ENCODE measurements at places on chromosomes 5 and 9.

DNA sequence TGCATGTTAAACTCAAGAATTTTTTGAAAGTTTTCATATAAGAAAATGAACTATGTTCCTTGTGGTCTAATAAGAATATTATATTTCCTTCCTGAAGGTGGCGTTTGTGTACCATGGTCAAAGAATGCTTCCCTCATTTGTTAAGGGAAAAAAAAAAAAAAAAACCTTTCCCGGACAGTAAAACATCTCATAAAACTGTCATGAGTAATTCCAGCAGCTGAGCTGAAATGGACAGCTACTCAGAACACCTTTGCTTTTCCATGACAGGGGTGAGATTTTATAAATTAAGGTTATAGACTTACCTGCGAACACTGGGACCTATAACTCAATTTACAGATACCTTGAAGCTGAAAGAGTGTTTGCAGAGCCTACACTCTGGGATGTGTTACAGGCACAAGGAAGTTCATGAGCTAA, 113.2 kb upstream of the RANBP3L start:
- no peak for DNase-seq

DNA sequence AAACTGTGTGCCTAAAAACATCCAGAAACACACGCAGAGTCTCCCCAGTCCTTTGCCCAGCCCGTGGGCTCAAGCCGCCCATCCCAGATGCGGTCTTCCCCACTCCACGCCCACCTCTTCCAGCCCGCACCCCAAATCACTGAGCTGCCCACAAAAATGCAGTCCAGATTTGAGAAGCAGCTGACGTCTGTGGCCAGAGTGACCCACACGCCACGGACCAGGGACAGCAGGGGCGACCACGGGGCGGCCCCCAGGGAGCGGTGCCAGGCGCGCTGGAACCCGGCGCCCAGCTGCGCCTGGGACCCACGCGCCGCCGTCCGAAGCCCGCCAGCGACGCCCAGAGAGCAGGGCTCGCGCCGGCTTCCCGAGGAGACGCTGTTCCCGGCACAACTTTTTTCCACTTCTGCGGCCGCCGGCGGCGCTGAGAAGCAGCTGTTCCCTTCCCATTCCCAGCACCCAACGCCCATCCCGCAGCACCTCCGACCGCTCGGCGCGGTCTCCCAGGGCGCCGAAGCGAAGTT, 674 bp downstream of the LHFPL2 start:
- no peak for DNase-seq

- no peak for DNase-seq
Observed at GRCh38 chr5:125227333-125228095, 481.1 kb upstream of the ZNF608 start.

- DNase-seq, result no peak
Observed at GRCh38 chr5:128591598-128592455, 53.8 kb upstream of the FBN2 start.

DNA sequence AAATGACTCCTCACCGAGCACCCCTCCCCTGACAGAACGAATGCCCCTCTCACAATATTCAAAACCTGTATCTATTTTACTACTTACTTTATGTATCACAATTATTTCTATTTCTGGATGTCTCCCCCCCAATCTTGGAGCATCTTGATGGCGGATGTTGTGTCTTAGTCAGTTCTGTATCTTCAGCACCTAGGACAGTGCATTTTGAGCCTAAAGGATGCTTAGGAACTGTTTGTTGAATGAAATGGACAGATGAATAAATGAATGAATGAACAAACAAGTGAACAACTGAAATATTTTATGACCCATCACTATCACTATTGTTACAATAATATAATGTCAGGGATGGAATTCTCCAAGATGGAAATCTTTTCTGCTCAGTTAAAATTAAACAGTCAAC, 295.7 kb downstream of the DNAH5 start:
- no peak for DNase-seq

GRCh38 chr5:57468481-57469163, 14.0 kb downstream of the ACTBL2 start:
- DNase-seq, result no peak

DNA sequence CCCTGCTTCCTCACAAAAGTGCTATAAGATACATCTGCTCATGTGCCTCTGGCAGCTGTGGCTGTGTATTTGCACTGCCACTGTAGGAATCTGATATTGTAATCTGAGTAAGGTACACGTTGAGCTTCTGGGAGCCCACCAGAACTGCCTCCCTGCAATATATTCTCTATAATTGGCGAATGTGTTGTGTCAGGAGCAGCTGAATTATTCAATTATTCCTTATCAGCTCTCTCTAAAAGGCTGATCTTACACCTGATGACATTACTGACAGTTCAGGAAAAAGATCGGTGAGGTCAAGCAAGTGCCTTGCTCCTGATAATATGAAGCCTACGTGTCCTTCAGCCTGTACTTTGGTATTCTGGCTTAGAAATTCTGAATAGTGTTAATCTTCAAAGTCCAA, 1015.0 kb downstream of the CDH9 start:
- no peak for DNase-seq

- no peak for DNase-seq
Observed at GRCh38 chr5:95406426-95407090, 15.4 kb downstream of the FAM81B start.

GRCh38 chr5:113771483-113771882, 258.0 kb downstream of the YTHDC2 start:
- DNase-seq, result no peak

- no peak for DNase-seq
Observed at GRCh38 chr5:102763734-102764133, 8.6 kb downstream of the PAM start.

GRCh38 chr9:108351571-108351970, 504.2 kb downstream of the ACTL7B start:
- no peak for DNase-seq

- no peak for DNase-seq
Observed at GRCh38 chr5:166382031-166382430, 1909.4 kb upstream of the WWC1 start.

GRCh38 chr9:79592726-79593493, 21.1 kb downstream of the TLE4 start:
- no peak for DNase-seq

GRCh38 chr5:162703914-162704313, 636.3 kb downstream of the GABRG2 start:
- DNase-seq, result no peak

DNA sequence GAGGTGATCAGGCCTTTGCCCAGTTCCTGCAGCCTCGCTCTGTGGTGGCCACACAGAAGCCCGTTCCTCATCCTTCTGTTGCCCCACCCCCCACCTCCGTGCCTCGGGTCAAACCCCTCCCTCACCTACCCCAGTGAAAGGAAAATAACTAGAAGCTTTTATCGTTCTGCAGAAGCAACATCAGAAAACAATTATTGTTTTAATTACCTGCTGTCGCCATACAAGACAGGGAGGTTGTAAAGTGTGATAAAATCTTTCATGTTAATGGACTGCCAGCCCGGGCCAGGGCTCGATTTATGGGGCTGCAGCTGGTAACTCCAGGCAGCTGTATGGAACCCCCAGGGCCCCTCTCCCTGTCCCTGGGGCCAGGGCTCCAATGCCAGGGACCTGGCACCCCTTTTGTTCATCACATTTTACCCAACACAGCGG, 20.6 kb downstream of the UNC5A start:
- no peak for DNase-seq

- DNase-seq, result no peak
Observed at GRCh38 chr9:70159630-70160029, 99.1 kb upstream of the SMC5 start.

- DNase-seq, result no peak
Observed at GRCh38 chr5:53871775-53872174, 311.3 kb downstream of the NDUFS4 start.

DNA sequence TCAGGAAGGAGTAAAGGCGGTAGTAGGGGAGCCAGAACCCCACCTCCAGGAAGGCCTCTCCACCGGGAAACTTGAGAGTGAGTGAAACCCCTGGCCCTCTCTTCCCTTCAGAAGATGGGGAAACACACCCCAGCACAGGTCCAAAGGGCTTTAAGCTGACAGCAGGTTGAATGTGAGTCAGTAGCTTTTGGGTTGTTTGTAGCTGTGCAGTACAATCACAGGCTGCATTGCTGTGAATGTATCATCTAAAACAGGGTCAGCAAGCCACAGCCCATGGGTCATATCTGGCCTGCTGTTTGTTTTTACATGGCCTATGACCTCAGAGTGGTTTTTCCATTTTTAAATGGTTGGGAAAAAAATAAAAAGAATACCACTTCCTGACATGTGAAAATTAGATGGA, 10.0 kb downstream of the OTULINL start:
- DNase-seq, result no peak

DNA sequence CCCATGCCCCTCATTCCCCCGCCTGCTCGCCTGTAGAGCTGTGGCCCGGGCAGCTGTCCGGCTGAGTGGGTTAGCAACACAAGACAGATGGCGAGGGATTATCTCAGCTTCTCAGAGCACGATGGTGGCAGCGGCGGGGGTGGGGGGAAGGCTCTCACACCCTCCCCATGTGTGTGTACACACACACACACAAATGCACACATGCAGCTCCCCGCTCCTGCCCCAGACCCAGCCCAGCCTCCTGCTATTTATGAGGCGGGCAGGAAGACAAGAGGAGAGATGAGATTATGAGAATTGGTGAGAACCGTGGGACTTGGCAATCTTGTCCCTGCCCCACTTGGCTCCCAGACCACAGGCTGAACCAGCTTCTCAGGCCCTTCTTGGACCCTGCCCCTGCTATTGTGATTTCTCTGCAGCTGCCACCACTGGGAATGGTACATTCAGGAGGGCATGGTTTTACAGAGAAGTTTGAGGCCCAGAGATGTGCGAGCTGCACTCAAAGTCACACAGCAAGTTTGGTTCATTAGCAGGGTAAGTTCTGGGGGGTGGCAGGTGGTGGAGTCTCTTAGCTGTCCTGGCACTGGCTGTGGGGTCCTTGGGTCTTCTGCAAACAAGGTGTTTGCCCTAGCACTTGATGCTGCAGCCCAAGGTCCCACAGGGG, 51.0 kb upstream of the PSD2 start:
- DNase-seq, result no peak

- DNase-seq, result no peak
Observed at GRCh38 chr9:121985792-121986494, 107.2 kb downstream of the TTLL11 start.

- no peak for DNase-seq
Observed at GRCh38 chr9:22005702-22006606, 3.2 kb downstream of the CDKN2B start.

DNA sequence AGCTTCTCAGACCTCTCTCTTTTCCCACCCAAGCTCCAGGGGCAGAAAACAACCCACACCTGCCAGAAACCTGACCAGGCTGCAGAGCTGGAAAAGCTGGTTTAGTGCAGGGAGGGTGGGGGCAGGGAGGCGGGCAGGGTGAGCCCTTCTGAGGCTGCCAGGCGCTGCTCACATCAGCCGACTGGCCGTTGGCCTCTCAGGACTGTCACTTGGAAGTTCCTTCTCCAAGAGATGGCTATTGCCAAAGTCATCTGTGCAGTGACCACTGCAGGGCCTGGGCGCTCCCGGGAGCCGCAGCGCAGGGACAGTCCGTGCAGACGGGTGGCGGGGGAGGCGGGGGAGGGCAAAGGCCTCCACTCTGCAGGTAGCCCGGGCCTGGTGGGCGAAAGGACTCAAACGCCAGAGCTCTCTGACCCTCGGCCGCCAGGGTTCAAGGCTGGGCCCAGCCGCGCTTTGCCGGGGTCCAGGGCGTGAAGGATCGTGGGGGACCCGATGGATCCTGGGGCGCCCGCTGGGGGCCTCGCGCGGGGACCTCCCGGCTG, 205.0 kb upstream of the IER5L start:
- DNase-seq, result no peak

Data from cortex of kidney (tissue), 1 donor.